ENCODE measurements at places on chromosomes 1 and 21. TPM values are rescaled to one million over a fixed set of nuclear protein-coding genes. Genes with fewer than 3 reads are reported as not detected.

- no peak for DNase-seq
These were observed 385.5 kb downstream of the SIPA1L2 start for GRCh38 chr1:232244426-232244825.

- DNase-seq: no peak
These were observed 141.4 kb upstream of the RAB4A start for GRCh38 chr1:229129301-229130027.

HMGCS2 gene
- total RNA-seq: 19.1 TPM

HDGF gene
- 249 TPM for total RNA-seq

CCDC185 gene
- not detected for total RNA-seq
